Tibial artery (tissue), 4 donors: ENCODE measurements at places on chromosomes 5 and 9.

DNA sequence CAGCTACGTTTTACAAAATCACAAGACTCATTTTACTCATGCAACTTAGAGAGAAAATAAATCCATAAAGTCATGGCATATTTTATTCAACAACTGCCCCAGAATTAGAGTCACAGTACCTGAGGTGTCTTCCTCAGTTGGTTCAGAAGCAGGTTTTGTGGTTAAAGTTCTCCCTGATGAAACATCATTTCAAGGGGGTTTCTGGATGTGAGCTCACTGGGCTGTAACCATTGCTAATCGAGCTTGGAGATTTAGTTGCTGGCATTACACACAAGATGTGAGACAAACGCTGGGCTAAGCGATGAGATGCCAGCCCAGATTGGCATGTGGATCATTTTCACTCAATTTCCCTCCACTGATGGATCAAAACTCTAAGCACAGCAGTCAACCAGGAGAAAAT, 131.3 kb downstream of the PRELID2 start:
- no peak for DNase-seq

GRCh38 chr9:33466565-33467495, 6.9 kb downstream of the NOL6 start:
- peak; percentile 45 for DNase-seq

DNA sequence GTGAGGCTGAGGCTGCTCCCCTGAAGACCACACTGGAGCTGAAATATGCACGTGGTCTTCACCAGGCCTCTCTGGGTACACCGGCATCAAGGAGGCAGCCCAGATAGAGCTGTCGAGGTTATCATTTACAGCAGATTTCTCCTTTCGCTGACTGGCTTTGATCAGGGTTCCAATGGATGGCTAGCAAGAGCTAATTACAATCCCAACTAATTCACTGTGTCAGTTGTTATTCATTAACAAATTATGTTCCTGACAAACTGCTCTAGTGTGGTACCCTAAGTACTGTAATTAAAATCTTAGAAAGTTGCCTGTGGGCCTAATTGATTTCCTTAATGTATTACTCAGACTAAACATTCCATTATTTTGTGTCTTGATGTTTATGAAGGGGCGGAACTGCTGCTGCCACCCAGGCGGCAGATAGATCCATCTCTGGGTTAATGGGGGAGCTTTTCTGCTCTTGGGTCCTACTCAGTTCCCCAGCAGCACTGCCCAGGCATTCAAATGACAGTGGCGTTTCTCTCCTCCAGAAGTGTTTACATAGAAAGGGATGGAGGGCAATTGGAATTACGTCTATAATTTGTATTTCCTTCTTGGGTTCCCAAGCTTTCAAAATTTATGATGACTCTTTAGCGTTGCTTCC, 71.7 kb upstream of the RAD23B start:
- no peak for DNase-seq

DNA sequence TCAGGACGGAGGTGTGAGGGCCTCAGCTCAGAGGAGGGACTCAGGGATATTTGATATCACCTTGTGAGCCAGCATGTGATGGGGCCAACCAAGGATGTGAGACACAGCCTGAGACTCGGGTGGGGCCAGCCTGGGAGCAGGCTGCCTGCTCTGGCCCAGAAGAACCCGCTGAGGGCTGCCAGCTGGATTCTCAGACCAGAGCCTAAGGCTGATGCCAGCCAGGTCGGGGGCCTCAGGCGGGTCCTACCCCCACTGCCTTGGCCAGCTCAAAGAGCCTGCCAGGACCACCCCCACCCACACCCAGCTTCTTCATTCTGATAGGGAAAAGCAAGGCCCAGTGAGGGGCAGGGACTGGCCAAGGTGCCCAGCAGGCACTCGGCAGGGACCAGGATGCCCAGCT, 20.3 kb upstream of the DUSP1 start:
- DNase-seq = no peak

GRCh38 chr5:79582186-79582585, 30.1 kb upstream of the TENT2 start:
- DNase-seq = no peak

DNA sequence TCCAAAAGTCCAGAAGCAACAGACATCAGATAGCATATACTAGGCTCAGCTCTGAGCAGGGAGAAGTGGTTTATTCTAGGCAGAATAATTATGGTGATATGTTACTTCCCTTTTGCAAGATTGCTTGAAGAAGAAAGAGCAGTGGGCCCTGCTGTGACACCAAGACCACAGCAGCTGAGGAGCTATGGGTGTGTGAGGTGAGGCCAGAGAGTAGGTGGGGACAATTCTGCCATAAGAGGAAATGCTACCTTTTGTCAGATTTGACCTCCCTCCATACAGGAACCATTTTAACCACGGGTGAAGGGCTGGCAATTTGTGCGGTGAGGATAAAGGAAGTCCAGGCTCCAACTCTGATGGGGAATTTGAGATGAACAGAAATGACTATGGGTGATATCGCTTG, 51.3 kb downstream of the TNFSF15 start:
- no peak for DNase-seq

GRCh38 chr9:131277287-131277909, 1.1 kb upstream of the FAM78A start:
- no peak for DNase-seq

DNA sequence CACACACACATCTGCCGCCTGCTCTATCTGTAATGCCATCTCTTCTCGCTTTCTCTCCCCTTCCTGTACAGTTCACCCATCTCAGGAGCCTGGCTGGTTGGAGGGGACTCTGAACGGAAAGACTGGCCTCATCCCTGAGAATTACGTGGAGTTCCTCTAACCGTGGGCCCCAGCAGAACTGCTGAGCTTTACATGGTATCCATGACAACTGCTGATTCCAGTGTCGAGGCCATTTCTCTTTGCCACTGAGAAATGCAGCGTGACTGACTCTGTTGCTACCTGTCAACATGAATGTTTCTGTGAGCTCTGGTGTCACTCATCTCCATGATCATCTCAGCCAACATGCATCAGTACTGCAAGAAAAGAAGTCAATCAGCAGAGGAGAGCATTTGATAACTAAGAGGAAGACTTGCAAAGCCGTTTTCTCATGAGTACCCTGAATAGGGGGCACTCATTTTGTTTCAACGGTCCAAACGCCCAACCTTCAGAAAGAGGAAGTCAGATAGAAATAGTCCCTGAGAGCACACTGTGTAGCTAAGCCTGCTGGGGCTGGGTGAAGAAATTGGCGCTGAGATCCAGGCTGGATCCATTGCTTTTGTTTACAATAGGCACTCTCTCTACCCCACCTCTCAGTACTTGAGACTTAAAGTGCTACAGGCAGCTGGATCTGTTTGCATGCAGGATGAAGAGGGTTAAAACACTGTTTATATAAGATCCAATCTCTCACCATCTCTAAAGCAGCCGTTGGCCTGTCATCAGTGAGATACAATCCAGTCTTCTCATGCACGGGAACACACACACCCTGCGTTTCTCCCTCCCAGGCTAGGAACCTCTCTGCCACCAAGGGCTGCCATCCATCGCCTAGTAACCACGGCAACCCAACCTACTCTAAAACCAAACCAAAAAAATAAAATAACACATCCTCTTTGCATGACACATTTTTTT, 180.9 kb downstream of the NR3C1 start:
- no peak for DNase-seq

DNA sequence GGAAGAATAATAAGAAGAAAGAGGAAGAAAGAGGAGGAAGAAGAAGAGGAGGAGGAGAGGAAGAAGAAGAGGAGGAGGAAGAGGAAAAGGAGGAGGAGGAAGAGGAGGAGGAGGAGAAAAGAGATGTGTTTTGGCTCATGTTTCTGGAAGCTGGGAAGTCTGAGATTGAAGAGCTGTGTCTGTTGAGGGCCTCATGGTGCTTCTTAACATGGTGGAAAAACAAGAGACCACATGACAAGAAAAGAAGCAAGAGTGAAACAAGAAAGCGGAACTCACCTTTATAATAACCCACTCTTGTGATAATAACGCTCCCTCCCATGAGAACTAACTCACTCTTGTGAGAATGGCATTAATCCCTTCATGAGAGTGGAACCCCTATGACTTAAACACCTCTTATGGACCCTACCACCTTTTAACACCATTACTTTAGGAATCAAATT, 36.1 kb upstream of the RANBP6 start:
- no peak for DNase-seq

GRCh38 chr9:107137495-107138202, 145.4 kb upstream of the RAD23B start:
- no peak for DNase-seq

DNA sequence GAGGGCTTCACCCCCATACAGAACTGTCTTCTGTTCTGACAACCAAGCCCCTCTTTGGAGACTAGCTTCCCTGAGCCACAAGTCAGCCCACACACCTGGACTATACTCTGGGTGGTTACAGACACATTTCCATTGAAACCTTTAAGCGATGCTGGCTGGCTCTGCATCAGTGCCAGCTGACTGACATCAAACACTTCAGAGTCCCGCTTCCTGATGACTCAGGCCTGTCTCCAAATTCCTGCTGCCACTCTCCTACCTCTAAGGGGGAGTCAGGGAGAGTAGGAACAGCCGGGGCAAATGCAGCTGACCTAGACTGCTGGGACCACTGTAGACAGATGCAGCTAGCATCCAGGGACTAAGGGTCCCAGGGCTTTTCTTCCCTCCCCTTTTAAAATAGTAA, 59.4 kb downstream of the SIL1 start:
- DNase-seq = no peak
